SK-N-MC (cell line): ENCODE measurements at places on chromosomes 16 and 17.

- no peak for DNase-seq
Observed at GRCh38 chr17:17518951-17519350, 22.8 kb upstream of the RASD1 start.

- DNase-seq, result no peak
Observed at GRCh38 chr17:66317629-66318028, 15.2 kb downstream of the PRKCA start.

DNA sequence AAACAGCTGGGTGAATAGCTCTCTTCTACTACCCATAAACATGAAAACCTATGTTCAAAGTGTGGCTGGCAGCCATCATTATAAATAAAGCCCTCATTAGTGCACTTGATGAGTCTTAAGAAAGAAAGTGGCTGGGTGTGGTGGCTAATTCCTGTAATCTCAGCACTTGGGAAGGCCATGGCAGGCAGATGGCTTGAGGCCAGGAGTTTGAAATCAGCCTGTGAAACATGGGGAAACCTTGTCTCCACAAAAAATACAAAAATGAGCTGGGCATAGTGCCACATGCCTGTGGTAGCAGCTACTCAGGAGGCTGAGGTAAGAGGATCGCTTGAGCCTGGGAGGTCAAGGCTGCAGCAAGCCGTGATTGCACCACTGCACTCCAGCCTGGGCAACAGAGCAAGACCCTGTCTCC, 28.3 kb upstream of the APPBP2 start:
- DNase-seq, result no peak

DNA sequence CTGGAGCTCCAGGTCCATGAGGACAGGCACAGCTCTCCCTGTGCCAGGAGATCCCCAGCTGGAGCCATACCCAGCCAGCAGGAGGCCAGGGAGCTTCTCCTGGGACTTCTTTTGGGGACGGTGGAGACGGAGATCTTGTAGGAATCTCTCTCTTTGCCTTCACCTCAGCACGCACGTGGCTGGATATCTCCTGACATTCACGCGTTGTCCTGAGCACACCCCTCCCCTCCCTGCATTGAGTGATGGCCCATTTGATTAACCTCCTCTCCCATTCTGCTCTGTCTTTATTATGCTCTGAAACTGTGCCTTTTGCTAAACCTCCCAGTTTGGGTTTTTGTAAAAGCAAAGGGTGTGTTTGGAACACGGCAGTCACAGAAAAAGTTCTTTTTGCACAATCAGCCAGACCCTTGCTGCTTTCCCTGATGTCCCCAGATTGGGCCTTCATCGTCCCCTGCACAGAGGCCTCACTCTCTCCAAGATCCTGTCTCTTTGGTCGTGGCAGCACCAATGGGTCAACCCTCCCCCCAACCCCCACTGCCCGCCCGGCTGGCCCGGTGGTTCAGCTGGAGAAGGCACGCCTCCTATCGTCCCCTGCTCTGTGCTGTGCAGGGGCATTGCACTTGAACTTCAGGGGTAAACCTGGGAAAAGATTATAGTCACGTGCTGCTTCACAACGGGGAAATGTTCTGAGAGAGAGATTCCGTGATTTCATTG, 32.5 kb upstream of the LGALS9 start:
- DNase-seq, result no peak

- DNase-seq, result no peak
Observed at GRCh38 chr17:11467639-11468038, 130.6 kb upstream of the DNAH9 start.

DNA sequence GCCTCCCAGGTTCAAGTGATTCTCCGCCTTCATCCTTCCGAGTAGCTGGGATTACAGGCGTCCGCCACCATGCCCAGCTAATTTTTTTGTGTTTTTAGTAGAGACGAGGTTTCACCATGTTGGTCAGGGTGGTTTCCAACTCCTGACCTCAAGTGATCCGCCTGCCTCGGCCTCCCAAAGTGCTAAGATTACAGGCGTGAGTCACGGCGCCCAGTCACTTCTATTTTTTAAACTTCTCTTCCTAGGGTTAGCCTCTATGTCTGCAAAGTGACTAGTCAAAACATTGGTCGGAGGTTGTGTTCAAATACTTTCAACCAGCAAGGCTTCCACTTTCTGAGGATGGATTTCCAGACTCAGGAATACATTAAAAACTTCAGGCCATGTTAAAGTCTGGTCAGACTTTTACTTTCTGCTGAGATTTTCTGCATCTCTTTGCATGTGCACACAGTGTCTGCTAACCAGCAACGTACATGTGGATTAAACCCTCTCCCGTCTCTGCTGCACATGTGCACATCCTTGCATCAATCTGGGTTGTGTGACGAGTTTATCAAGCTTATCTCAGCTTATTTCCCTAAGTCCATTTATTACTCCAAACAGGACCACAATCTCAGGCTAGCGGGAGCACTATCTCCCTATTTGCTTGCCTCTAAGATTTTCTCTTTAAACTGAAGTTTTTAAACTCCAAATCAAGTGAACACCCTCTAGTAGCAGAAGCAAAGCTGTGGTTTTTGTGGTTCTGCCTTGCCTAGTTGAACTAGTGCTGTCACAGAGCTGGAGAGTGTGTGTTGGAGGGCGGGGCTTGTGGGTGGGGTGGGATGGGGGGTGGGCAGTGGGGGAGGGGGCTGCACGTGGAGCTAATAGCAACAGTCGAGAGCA, 525.2 kb upstream of the GOT2 start:
- DNase-seq, result no peak

DNA sequence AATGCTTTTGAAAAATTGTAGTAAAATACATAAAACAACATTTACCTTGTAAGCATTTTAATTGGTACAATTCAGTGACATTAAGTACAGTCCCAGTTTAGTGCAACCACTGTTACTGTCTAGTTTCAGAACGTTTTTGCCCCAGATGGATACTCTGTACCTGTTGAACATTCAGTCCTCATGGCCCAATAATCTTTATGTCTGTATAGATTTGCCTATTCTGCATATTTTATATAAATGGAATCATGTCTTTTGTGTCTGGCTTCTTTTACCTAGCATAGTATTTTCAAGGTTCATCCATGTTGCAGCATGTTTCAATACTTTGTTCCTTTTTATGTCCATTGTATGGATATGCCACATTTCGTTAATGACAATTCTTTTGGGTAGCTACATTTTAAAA, 37.2 kb downstream of the TENT4B start:
- DNase-seq, result no peak

- DNase-seq, result no peak
Observed at GRCh38 chr17:2123375-2124251, 68.7 kb downstream of the HIC1 start.

DNA sequence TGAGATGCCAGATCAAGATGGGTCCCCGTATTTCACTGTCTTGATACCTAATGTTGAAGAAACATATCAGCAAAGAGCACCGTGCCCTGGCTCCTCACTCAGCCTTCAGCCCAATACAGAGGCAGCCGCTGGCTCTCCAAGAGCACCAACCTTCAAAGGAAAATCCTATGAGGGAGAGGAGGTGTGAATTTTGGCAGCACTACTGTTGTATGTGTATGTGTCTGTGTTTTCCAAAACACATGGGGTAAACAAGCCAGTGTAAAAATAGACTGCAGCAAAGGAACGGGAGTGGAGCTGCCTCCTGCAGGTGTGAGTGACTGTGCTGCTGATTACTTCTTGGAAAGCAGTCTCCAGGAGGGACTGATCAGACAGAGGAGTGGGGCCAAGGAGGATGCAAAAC, 194.0 kb upstream of the CDH5 start:
- DNase-seq, result no peak

GRCh38 chr16:8500351-8500750, 90.0 kb downstream of the TMEM114 start:
- no peak for DNase-seq

- no peak for DNase-seq
Observed at GRCh38 chr17:65403626-65404025, 157.8 kb downstream of the AXIN2 start.

DNA sequence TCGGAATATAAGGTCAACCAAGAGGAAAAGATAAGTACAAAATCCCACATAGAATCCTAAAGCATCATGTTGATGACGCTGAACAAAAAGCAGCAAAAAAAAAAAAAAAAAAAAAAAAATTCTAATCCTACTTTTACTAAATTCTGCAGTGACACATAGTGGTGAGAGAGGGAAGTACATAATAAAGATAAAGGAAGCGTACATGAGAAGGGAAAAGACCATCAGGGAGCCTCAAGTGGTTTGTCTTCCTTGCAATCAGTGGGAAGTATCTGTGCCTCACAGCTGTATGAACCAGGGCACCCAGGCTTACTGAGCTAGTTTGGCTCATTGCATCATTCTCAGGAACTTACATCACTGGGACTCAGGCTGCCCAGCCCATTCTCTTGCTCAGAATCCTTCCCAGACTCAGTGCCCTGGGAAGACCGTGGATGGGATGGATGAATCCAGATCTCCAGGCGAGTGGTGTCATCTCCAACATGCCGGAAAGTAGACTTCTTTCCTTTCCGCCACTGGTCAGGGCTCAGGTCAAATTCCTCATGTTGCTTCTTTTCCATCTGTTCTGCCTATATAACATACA, 21.2 kb downstream of the SMG6 start:
- peak; percentile 42 for DNase-seq

GRCh38 chr17:4834681-4835020, 1.5 kb downstream of the MINK1 start:
- DNase-seq, result no peak

- no peak for DNase-seq
Observed at GRCh38 chr17:64615028-64615677, 47.0 kb downstream of the SMURF2 start.

DNA sequence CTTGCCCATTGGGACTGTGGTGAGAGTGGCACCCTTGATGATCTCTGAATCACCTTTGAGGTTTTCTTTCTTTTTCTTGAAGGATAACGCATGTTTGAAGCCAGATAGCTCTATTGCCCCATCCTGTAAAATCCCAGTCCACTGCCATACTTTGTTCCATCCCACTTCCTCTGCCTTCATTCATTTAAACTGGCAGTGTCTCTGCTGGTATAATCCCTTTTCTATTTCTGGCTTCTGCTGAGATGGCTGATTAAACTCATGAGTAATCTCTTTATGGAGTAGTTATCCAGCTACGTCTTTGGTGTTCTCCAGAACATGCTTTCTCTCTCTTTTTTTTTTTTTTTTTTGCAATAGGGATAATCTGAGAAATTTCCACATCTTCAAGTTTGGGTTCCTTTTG, 656.5 kb upstream of the SALL1 start:
- no peak for DNase-seq

- no peak for DNase-seq
Observed at GRCh38 chr17:20114466-20114865, 105.3 kb downstream of the SPECC1 start.

GRCh38 chr16:89287777-89288576, 70.5 kb downstream of the ZNF778 start:
- no peak for DNase-seq

DNA sequence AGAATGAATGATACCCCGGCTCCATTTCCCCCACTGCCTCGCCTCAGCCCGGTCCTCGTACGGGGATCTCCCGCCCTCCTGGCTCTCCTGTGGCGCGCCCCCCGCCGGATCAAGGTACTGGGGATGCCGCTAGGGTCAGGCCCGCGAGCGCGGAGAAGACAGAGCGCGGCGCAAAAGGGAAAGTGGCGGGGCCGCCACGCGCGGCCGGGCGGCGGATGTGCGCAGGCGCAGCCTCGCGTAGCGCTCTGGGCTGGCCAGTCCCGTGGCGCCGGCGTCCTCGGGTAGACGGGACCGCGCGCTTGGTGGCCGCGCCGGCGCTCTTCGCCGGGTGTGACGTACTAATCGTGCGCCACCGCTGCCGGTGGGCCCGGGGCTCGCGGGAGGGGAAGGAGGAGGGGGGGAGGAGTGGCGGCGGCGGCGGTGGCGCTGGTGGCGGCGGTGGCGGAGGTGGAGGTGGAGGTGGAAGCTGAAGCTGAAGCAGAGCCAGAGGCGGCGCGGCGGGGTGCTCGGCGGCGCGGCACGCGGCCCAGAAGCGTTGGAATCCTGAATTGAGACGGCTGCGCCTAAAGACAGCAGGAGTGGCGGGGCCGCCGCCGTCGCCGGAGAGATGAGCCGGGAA, at the start of gene SENP3:
TSS of gene SENP3 (plus strand) at position 331 of the 619 bp plus-strand sequence. CDS start 1,158 bp downstream, outside the sequence.
- DNase-seq, result no peak

GRCh38 chr17:77273397-77274085, 132.8 kb downstream of the SEC14L1 start:
- DNase-seq, result no peak

DNA sequence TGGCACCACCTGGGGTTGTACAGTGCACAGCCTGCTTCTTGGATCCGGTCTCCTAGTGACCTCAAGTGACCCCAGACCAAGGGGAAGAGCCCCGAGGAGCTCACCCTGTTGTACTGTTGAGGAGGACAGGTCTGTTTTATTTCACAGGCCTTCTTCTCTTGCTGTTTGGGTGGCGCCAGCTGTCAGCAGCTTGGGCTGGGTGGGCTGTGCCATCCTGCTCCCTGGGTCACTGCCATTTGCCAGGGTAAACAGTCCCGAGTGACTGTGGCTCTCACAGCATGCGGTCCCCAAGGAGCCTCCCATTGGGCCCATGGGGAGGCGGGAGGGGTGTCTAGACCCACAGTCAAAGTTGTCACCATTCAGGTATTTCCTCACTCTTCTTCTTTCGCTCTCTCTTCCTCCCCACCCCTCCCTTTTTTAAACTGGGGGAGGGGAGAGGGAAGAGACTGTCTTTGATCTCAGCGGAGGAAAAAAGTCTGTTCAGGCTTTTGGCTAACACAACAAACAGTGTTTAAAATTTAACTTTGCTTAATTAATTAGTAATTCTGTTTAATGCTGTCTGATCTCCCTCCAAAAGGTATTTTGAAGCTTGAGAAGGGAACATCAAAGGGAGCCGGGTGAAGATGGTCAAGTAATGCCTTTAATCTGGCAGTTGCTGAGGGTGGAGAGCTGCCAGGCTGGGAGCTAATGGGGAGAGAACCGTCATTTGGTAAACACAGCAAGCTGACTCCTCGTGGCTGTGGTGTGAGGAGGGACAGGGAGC, 64.0 kb downstream of the SNX20 start:
- DNase-seq, result no peak

GRCh38 chr17:63439687-63440086, 6.4 kb downstream of the CYB561 start:
- DNase-seq, result no peak

DNA sequence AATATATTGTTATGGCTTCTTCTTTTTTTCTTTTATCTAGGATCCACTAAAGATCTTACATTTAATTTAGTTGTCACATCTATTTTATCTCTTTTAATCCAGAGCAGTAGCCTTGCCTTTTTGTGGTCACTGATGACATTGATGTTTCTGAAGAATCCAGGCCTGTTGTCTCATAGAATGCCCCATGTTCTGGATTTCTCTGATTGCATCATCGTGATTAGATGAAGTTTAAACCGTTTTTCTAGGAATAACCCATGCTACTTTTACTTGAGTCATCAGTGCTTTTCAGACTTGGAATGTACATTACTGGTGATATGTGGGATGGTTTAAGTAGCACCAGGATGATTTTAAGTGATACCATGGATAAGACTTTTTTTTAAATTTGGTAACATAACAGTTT, 106.4 kb upstream of the CES5A start:
- no peak for DNase-seq
